NB4 (cell line): ENCODE measurements at places on chromosomes 12 and 14.
A peak's percentile ranks its signal among the peaks of the same experiment; 100 is the strongest.

- DNase-seq: no peak
Measured at GRCh38 chr12:131024721-131025120, 71.0 kb downstream of the ADGRD1 start.

DNA sequence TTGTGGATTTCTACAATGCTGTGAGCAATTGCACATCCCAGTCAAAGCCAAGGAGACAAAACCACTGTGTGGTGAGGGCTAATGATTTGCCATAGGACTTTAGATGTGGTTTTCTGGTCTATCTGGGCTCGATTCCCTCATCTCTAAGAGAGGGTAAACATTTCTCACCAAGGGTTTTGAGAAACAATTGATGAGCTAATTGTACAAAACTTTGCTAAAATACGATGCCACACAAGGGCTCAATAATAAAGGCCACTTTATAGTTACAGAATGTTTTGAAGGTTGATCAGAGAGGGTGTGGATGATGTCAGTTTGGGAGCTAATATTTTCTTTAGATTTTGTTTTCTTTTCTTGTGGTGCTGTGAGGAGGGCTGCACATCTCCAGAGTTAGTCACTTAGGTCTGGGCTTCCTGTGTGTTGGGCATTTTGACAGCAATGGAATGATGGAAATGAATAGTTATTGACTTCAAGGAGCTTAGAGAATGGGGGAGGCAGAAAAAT lies 60.8 kb upstream of the SLC38A4 start:
- no peak for DNase-seq

DNA sequence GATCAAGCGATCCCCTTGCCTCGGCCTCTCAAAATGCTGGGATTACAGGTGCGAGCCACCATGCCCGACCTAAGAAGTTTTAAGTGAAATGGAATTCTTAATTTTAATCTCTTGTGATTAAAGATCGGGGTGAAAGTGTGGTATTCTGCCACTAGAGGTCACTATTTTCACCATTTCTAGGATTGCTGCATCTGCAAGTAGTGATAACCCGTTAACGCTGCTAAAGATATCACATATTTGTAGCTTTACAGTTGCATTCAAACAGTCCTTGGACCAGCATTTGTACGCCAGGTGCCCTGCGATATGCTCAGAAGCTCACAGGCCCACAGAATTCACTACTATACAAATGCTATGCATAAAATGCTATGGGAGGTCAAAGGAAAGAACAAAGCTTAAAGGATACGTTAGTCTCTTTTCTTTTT lies 19.3 kb downstream of the CCDC62 start:
- peak; percentile 80 for DNase-seq

DNA sequence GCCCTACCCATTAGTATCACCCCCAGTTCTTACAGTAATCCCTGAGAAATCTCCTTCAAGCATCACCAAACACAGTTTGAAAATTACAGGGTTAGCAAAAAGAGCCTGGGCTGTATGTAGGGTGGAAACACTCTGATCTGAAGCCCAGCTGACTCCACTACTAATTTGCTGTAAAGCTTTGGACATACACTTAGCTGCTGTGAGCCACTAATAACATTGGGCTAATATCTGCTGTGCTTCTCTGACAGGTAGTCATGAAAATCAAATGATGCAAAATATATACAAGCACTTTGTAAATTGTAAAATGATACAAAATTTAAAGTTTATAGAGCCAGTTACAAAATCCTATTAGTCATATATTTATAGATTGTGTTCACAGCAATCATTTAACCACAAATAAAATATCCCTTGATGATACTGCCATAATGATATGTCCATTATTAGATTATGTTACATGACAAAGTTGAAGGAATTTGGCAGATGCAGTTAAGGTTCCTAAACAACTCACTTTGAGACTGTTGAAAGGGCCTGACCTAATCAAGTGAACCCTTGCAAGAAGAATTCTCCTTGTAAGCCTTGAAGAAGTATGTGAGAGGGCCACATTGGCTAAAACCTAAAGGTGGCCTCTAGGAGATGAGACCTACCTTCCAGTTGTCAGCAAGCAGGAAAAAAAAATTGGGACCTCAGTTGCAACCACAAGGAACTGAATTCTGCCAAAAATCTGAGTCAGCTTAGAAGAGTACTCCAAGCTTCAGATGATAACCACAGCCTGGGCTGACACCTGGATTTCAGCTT lies 19.0 kb downstream of the TWF1 start:
- DNase-seq: no peak

GRCh38 chr12:116736962-116737773 lies 701 bp downstream of the SPRING1 start:
- DNase-seq: peak; percentile 35

DNA sequence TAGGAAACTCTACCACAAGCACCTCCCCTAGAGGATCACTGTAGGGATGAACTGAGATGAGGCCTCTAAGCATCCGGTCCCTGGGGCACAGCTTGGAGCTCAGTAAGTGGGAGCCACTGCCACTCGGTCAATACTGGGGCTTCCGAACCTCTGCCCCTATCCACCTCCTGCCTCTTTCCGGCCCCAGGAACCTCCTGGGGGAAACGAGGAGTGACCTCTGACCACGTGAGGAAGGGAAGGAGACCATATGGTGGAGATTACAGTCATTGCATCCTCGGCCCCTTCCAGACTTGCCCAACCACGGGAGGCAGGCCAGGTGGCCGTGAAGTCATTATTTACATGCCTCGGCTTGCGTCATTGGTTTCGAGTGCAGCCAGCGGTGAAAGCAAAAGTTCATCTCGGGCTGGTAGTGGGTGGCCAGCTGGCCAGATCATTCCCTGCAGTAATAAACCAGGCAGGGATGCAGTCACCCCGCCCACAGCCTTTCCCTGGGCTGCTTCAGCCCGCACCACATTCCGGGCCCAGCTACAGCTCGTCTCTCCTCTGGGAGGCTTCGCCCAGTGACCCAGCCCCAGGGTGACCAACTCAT lies 65.4 kb downstream of the C14orf132 start:
- peak; percentile 10 for DNase-seq

DNA sequence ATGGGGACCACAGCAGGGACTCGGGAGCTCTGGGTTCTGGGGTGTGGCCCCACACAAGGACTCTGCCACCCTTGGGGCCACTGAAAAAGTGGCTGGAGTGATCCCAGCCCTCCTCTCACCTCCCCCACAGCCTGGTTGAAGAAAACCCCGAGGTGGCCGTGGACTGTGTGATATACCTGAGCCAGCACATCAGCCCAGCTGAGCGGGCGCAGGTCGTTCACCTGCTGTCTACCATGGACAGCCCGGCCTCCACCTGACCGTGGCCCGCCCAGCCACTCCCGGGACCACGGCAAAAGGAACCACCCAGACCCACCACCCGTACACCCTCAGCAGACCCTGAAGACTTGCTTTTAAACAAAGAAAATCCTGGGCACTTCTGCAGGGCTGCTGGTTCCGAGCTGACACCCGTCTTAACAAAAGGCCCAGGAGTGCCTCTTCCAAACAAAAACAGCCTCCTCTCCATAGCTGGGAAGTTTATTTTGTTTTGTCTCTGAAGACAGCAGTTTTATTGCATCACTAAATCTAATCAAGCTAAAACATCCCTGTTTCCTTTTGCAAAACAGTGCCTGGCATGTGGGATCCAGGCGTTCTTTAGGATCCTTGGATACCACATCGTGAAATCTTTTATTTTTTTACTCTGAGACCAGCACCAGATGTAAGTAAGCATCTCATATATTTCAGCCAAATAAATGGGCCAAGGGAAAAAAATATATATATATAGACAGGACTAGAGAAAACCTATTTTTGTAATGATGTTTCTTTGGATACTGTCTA lies 42.8 kb downstream of the FOXN4 start:
- DNase-seq: no peak

DNA sequence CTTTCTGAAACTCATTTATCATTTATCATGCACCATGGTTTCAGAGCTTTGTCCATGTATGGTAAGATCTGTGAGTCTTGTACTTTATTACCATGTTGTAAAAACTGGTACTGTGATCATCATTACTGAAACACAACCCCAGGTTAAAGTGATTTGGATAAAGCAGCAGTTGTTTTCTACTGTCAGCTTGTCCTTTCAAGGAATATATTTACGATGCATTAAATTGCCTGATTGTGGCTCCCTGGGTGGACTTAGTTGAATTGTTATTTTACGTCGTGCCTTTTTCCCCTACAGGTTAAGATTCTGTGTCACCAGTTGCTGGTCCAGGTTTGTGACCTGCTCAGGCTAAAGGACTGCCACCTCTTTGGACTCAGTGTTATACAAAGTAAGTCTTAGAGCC lies 46.1 kb downstream of the FRMD6 start:
- no peak for DNase-seq

DNA sequence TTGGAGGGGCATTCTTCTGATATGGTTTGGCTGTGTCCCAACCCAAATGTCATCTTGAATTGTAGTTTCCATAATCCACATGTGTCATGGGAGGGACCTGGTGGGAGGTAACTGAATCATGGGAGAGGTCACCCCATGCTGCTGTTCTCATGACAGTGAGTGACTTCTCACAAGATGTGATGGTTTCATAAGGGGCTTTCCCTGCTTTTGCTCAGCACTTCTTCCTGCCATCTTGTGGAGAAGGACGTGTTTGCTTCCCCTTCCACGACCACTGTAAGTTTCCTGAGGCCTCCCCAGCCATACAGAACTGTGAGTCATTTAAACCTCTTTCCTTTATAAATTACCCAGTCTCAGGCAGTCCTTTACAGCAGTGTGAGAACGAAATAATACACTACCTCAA lies 382.4 kb downstream of the VRK1 start:
- DNase-seq: peak; percentile 37

GRCh38 chr12:30136696-30137095 lies 353.0 kb upstream of the TMTC1 start:
- no peak for DNase-seq

DNA sequence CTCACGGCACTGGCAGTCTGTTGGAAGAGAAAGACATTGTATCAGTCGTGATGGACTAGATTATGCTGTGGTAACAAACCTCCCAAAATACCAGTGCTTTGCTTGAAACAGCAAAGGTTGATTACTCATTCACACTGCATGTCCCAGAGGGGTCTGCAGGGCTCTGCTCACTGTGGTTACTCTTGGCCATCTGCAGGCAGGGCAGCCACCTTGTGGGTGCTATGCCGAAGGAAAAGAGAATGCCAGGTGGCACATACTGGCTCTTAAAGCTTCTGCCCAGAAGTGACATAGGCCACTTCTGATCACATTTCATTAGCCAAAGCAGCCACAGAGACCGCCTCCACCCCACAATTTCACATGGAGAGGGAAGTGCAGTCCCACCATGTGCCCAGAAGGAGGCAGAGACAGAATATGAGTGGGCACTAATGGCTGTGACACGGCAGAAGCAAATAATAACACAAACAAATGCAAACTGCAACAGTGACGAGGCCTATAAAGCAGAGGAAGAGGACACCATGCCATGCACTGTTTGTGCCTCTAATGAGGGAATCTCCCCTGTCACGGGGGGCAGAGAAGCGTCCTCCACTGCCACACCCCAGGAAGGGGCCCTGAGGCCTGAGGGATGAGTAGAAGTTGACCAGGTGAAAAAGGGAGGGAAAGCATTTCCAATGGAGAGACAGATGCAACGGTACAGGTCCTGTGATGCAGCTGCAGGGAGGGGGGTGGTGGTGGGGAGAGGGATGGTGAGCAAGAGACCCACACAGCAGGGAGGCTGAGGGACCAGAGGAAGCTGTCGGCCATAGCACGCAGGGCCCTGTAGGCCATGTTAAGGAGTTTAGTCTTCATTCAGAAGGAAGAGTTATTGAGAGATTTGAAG lies 51.7 kb upstream of the KICS2 start:
- DNase-seq: peak; percentile 45

DNA sequence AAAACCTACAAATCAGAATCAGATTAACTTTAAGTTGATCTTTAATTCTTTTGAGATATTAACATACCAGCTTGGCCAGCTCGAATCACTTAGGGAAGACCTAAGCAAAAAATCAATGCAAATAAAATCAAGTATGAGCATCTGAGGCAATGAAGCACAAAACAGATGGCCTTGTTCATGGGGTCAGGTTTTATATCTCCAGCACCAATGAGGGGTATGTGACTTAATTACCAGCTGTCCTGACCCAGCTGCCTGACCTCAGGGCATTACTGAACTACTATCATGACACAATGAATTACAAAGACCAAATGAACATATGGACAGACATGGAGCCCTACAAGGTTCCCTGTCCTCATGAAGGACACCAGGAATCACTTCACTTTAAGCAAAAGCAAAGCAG lies 70.5 kb downstream of the FGD6 start:
- DNase-seq: no peak

- no peak for DNase-seq
Measured at GRCh38 chr14:35213143-35213788, 78.9 kb upstream of the PSMA6 start.

DNA sequence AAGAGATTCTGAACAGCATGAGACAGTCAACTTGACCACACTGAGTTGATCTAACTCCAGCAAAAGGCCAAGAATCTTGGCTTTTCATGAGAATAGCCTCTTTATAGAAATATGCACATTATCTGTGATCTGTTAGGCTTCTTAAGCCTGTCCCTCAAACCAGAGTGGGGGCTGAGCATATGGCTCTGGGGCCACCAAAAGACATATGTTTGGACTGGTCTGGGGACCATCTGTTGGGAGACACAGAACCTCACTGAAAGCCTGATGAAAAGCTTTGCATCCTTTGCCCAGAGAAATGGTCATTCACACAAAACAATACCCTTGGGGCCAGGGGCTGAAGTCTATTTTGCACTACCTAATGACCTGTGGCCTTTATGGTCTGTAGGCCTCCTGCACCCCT lies 165.3 kb upstream of the PRMT8 start:
- no peak for DNase-seq

DNA sequence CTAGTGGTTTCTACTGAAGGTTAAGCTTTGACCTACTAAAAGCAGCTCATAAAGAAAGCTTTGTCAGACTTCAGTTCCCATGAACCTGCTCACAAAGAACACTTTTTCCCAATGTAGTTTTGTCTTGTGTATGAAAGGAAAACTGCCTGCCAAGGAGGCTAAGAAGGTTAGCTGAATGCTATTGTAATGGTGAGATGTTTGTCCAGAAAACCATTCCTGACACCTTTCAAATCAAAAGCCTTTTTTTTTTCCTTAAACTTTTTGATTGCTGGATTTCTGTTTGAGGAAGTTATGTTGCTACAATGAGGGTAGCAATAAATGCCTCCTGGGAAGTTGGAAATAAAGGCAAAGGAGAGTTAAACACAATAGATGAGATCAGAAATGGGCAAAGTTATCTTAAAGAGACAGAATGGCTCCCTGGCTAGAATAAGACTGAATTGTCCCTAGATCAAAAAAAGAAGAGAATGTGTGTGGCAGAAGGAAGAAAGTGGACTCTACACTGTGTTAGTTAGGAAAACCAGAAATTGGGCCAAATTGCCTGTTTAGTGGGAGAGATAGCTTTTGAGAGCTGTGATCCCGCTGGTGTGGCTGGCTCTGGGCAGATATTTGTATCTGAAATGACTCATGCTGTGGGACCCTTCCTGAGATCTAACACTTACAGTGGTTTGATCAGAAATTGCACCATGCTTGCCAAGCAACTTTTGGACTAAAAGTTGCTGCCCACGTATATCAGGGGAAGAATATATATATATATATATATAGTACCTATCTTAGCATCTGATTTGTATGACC lies 27.5 kb downstream of the TECPR2 start:
- DNase-seq: peak; percentile 63

- no peak for DNase-seq
Measured at GRCh38 chr14:106422066-106422465, 895.7 kb downstream of the TMEM121 start.
